ENCODE measurements at places on chromosomes 7 and 10.

- DNase-seq = no peak
Observed at GRCh38 chr7:127794551-127794950, 142.6 kb downstream of the SND1 start.

GRCh38 chr7:102836977-102837376 is 75.8 kb upstream of the LRRC17 start:
- no peak for DNase-seq

- DNase-seq = no peak
Observed at GRCh38 chr10:117965984-117966383, 80.8 kb downstream of the RAB11FIP2 start.

DNA sequence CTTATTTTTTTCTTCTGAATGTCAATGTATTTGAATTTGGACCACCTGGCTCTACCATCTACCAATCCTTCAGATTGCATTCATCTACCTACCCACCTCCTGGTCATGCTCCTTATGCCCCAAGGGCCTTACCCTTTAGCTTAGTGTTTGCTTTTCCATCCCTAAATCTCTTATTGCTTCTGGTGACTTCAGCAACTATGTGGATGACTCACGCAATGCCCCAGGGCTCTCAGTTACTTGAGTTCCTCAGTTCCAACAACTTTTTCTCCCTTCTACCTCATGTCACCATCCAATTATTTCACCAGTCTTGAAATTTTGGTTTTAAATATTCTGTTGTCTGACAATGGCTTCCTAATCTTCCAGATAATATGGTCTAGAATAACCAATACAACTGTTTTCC is 118.9 kb downstream of the CFAP58 start:
- no peak for DNase-seq

- DNase-seq = no peak
Observed at GRCh38 chr10:93514521-93514920, 18.1 kb downstream of the CEP55 start.

- DNase-seq = no peak
Observed at GRCh38 chr7:44460325-44460724, 30.1 kb downstream of the NUDCD3 start.

- DNase-seq = no peak
Observed at GRCh38 chr10:103186128-103186527, 6.9 kb downstream of the NT5C2 start.

DNA sequence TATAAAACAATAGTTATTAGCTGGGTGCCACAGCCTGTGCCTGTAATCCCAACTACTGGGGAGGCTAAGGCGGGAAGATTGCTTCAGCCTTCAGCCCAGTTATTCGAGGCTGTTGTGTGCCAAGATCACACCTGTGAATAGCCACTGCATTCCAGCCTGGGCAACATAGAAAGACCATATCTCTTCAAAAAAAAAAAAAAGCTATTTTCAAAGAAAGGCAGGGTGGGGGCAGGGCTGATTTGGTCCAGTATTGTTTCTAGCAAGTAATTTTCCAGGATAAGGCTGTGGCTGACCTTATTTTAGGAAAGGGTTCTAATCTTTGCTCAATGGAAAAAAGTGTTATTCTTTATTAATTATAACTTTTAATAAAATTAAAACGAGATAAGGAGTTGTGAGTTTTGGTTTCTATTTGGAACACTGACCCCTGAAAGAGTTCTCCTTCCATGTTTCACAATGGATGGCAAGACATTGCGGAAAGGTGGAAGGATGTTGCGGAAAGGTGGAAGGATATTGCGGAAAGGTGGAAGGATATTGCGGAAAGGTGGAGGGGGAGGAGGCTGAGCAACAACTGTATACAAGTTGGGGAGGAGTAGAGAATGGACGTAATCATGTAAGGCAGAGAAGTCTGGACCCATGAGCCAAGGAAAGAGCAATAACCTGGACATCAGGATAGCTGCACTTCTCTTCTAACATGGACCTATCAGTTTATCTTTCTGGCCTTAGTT is 1.5 kb upstream of the C1GALT1 start:
- DNase-seq = no peak

DNA sequence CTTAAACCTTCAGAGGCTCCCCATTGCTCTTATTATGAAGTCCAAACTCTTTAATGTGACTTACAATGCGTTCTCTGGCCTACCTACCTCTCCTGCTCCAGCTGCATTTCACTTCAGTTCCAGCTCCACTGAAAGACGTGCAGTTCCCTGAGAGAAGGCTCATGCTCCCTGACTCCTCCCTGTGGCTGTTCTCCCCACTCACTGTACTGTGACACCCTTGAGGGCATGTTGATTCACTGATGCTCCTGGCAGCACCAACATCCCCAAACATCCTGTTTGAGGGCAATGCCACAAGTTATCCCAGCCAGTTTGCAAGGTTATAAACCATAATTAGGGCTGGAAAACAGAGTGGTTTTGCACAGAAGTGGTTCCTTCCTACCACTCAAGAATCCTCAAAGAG is 111.2 kb downstream of the LSM5 start:
- no peak for DNase-seq

DNA sequence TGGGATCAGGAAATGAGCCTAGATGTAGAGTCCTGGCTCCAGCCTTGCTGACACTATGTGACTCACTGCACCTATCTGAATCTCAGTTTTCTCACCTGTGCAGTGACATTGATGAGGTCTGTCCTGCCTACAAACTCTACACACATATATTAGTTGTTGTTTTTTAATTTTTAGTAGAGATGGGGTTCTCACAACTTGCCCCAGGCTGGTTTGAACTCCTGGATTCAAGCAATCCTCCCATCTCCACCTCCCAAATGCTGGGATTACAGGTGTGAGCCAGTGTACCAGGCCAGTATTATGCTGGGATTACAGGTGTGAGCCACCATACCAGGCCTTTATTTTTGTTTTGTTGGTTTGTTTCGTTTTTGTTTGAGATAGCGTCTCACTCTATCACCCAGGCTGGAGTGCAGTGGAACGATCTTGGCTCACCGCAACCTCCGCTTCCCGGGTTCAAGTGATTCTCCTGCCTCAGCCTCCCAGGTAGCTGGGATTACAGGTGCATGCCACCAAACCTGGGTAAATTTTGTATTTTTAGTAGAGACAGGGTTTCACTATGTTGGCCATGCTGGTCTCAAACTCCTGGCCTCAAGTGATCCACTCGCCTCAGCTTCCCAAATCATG is 11.8 kb upstream of the DDIT4 start:
- no peak for DNase-seq

Data from stimulated activated CD4-positive, alpha-beta T cell treated with anti-CD3 and anti-CD28 coated beads, Interleukin-12 subunit alpha, Interleukin-12 subunit beta, amount 100 ng/mL, for 4 hours (primary cell).